Kidney tubule cell (primary cell): ENCODE measurements at places on chromosomes 3 and 15.

DNA sequence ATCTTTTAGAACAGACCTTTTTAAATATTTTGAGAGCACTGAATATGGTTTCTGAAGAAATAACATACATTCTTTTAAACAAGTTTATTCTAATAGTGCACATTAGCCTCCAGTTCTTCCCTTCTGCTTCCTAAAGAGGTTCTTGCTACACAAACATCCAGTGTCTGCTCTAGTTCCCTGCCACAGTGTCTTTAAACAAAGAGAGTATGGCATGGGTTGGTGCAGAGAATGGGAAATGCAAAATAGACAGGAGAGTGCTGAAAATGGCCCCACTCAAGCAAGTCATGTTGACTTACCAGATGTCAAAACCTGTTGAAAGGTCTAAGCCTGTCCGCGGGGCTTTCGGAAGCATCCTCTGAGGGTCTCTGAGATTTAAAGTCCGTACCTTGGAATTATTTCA, 72.1 kb upstream of the RPL35A start:
- DNase-seq = no peak

DNA sequence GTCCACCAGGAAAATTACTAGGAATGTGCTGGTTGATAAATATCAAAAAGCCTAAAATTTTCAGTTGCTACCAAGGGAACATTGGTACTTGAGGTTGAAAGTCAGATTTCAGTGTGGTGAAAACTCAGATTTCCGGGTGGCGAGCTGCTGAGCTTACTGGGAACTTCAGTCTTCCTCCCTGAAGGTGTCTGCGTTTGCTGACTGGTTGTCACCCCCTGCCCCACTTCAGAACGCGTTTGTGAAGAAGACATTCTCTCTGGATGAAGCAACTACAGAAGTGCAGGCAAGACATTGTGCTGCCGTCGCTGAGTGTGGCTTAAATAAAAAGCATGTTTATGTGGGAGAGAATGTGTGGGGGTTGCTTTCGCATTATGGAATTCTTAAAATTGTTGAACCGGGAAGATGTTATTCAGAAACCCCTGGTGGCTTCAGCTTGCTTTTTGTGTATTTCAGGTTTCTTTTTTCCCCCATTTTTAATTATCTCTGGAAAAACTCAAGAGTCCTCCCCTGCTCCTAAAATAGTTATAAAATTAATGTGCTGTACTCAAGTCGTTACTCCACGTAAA, 7.1 kb downstream of the FAM81A start:
- no peak for DNase-seq

GRCh38 chr3:29447946-29448627, 167.2 kb downstream of the RBMS3 start:
- DNase-seq = no peak

DNA sequence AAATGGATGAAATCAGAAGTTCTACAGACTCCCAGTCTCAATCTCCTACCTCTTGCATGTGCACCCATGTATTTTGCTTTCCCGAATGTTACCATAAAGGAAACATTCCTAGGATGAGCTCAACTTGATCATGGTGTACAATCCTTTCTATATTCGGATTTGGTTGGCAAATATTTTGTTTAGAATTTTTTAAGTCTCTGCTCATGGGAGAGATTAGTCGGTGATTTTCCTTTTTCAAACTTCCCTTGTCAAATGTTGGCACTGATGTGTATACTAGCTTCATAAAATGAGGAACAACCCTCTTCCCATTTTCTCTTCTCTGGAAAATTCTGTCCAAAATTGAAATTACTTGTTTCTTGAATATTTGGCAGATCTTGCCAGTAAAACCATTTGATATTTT, 317.6 kb upstream of the RASGRP1 start:
- DNase-seq = no peak

- no peak for DNase-seq
Measured at GRCh38 chr15:61651267-61651666, 409.0 kb downstream of the VPS13C start.

DNA sequence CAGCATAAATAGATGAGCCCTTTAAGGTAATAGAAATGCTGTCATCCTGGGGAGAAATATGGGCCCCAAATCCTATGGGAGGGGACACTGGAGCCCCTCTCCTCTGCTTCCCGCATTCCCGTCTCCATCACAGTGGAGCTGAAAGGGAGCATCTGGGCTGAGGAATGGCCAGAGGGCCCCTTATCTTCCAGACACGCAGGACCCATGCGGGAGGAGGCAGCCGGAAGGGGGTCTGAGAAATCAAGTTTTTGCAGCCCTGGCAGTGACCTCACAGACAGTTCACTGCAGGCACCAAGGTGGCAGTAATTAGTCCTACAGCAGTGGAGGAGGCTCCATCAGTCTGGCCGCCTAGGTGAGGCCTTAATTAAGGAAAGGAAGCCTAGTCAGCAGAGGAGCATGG, 80.2 kb downstream of the RAB11A start:
- DNase-seq = no peak

GRCh38 chr3:45178183-45179023, 32.2 kb upstream of the CDCP1 start:
- DNase-seq = peak; percentile 51

- DNase-seq = peak; percentile 88
Measured at GRCh38 chr3:128794067-128794768, 68.2 kb downstream of the RAB7A start.

DNA sequence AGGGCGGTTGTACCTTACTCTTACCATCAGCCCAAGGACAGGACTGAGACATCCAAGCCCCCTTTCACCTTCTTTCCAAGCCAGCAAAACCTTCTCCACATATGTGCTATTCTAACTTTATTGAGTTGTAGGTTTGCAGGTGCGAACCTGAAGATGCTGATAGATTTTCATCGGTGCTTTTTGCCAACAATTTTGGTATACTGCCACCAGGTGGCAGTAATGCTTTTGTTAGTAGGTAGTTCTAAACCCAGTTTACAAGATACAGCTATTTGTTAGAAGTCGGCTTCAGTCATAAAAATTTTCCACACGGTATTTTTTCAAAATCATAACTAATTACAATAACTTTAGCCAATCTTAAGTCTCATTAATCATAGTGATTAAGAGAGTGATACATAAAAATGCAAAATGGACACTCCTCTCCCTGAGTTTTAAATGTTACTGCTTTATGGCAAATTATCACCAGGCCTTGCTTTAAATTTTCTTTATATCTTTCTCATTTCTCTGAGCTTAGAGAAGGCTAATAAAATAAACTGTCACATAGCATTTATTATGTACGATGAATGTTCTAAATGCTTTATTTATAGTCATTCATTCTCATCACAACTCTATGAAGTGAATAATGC, 636 bp downstream of the TBC1D21 start:
- DNase-seq = peak; percentile 67

DNA sequence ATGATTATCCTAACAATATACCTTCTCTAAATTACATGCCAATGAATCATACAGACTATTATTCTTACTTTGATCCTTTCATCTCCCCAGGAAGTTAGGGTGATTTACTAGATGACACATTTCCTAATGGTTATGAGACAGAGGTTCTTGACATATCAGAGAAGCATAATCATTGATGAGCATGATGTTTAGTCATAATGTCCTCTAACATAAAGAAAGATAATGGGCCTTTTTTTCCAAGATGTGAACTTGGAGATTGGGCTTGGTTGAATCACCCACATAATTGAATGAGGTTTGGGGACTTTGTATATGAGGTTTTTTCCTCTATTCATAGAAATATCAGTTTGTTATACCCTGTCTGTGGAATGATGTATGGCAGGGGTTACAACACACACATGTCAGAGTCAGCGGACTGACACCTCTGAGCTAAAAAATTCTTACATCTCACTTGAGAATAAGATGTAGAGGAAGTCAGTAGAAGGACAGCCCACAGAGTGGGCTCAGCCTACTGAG, 69.7 kb upstream of the DCBLD2 start:
- DNase-seq = peak; percentile 99

DNA sequence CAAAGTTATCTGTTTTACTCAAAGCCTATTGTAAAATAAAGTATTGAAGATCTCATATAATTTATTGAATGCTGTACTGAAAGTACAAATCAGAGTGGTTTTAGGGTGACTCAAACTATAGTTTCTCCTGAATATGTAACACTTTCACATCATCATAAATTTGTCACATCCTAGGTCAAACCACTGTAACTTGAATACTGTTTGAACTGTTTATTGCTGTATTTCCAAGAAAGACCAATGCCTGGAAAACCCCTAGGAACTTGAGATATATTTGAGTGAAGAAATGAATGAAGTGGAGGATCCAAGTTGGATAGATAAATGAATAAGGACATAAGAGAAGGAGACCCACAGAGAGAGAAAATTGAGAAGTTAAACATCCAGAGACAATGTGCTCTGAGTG, 348.2 kb downstream of the GRM7 start:
- no peak for DNase-seq
